Naive thymus-derived CD4-positive, alpha-beta T cell (primary cell): ENCODE measurements at places on chromosomes 6 and 20. TPM values are rescaled to one million over a fixed set of nuclear protein-coding genes. Genes with fewer than 3 reads are reported as not detected.

The LST1 gene
- total RNA-seq = 32.0 TPM

DNA sequence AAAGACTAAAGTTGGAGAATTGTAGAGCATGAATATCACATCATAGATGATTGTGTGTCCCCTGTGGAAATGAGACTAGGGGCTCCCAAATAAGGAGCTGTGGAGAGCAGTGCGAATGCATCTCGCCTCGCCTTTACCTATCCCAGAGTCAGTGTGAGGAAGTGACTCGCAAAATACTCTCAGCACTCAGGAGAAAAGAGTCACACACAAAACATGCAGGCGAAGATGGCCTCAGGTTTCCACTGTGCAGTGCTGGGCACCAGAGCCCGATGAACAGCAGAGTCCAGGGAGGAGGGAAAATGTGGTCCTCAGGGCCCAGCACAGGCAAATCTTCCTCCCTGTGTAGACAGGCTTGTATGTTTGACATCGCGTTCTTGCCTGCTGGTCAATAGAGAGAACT is 126.5 kb upstream of the AFDN start:
- peaks cover 23% of the 10 kb centered on the region for H3K4me1 ChIP-seq
- DNase-seq = no peak
- no peak overlapping the region for H3K4me3 ChIP-seq
- H3K27ac ChIP-seq = no peak overlapping the region

The TBC1D7 gene
- total RNA-seq = 14.8 TPM

- peak; percentile 49 for DNase-seq
- H3K4me1 ChIP-seq = no peaks in the 10 kb centered on the region
- no peaks in the 10 kb centered on the region for H3K27me3 ChIP-seq
These were observed 68.0 kb downstream of the PLAGL1 start for GRCh38 chr6:143940011-143940597.

The HLA-DMB gene
- total RNA-seq = 8.0 TPM

DNA sequence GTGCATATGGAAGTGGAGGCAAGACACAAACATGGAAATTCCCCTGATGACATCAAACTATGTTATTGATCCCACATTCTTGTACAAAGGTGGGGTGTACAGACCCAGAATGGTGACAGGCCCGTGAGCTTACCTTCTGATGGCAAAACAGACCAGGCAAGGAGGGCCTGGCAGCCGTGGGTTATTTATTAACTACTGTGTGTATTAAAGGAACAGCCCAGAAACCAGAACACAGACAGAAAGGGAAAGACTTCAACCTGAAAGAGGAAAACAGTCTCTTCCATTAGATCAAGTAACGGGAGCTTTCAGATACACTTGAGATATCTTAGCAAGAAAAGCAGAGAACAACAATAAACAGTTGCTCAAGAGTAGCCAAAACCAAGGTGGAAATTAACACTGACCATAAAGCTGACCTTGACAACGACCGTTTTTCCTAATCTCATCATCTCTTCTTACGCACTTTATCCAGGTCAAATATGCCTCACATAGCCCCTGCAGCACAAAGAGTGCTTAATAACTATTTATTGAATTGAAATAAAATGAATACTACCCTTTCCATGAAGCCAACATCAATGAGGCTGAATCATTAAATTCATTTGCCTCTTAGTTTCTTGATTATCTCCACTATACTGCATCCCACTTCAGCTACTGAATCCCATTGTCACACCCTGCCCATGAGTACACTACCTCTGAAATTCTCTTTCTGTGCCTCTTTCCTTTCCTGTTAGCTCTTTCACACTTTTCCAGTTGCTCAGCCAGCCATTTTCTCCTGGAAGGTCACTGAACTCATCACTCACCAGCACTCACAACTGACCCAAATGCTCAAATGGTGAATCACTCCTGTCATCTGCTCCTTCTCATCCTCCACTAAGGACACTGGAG is 67.4 kb downstream of the MOXD1 start:
- H3K36me3 ChIP-seq = no peaks in the 10 kb centered on the region
- no peak overlapping the region for H3K27ac ChIP-seq
- no peaks in the 10 kb centered on the region for H3K27me3 ChIP-seq
- no peak overlapping the region for H3K4me3 ChIP-seq

DNA sequence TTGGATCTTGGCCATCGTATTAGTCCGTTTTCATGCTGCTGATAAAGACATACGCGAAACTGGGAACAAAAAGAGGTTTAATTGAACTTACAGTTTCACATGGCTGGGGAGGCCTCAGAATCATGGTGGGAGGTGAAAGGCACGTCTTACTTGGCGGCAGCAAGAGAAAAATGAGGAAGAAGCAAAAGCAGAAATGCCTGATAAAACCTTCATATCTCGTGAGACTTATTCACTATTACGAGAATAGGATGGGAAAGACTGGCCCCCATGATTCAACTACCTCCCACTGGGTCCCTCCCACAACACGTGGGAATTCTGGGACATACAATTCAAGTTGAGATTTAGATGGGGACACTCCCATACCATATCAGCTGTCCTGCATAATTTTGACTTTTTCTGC is 20.1 kb upstream of the REPS1 start:
- H3K4me1 ChIP-seq = no peaks in the 10 kb centered on the region
- H3K27ac ChIP-seq = no peak overlapping the region
- no peaks in the 10 kb centered on the region for H3K36me3 ChIP-seq
- H3K27me3 ChIP-seq = no peaks in the 10 kb centered on the region

DNA sequence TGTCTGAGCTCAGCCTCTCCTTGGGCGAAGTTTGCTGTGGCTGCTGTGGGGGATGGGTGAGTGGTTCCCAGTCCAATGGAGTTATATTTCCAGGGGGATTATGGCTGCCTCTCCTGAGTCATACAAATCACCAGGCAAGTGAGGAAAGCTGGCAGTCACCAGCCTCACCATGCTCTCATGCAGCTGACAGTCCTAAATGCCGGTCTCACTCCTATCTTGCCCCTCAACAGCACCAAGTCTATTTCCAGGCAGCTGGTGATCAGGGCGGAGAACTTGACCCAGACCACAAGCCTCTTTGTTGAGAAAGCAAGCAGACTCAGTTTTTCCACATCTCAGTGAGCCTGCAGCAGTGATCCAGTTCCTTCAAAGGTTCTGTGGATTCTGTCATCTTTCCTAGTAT is 98.9 kb downstream of the TBC1D32 start:
- H3K27me3 ChIP-seq = no peaks in the 10 kb centered on the region
- DNase-seq = no peak
- peaks cover 6% of the 10 kb centered on the region for H3K36me3 ChIP-seq
- H3K27ac ChIP-seq = no peak overlapping the region
- no peak overlapping the region for H3K4me3 ChIP-seq
- H3K4me1 ChIP-seq = no peaks in the 10 kb centered on the region

The ADGRF4 gene
- total RNA-seq = not detected

GRCh38 chr6:156719395-156719719 is 57.8 kb upstream of the ARID1B start:
- H3K27ac ChIP-seq = peak overlapping the region; percentile 70
- no peaks in the 10 kb centered on the region for H3K27me3 ChIP-seq
- H3K4me1 ChIP-seq = peaks cover 6% of the 10 kb centered on the region
- DNase-seq = no peak

DNA sequence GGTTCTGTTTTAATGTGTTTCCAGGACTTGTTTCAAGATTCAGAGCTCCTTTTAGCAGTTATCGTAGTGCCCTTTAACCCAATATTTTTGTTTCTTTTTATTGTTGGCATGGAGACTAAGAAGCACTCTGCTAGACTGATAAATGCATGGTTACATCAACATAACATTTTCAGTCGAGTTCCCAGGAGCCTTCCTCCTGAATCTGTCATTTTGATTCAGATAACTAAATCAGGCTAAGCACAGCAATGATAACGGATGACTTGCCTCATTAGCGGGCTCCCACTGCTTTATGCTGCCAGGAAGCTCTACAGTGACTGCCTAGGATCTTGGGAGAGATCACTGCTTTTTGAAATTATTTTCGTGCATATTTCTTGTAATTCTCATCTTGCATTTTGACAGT is 772.8 kb upstream of the GJE1 start:
- H3K36me3 ChIP-seq = no peaks in the 10 kb centered on the region
- no peaks in the 10 kb centered on the region for H3K27me3 ChIP-seq
- no peaks in the 10 kb centered on the region for H3K4me1 ChIP-seq
- no peak for DNase-seq
- no peak overlapping the region for H3K4me3 ChIP-seq
- no peak overlapping the region for H3K27ac ChIP-seq

DNA sequence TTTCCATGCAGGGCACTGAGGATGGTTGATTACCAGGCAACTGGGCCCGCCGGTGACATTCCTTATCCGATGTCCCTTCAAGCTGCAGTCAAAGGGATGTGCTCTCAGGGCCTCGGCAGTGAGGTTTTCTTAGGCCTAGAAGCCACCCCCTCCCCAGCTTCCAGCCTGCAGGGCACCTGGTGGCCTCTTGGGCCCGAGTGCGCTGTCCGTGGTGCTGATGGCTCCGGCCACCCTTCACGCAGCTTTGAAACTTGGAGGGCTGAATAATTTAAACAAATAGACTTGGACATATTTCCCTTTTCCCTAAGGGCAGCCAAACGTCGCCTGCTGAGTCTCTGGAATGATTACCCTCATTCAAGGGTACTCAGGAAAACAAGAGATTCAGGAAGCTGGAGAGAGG is 8.9 kb upstream of the MLN start:
- no peak overlapping the region for H3K4me3 ChIP-seq
- H3K27me3 ChIP-seq = no peaks in the 10 kb centered on the region
- peak; percentile 61 for DNase-seq
- H3K4me1 ChIP-seq = peaks cover 7% of the 10 kb centered on the region
- H3K36me3 ChIP-seq = no peaks in the 10 kb centered on the region

- peak overlapping the region; percentile 68 for H3K4me3 ChIP-seq
- no peaks in the 10 kb centered on the region for H3K27me3 ChIP-seq
- peak overlapping the region; percentile 96 for H3K27ac ChIP-seq
- peak; percentile 48 for DNase-seq
- peaks cover 41% of the 10 kb centered on the region for H3K4me1 ChIP-seq
These were observed 417 bp downstream of the NFATC2 start for GRCh38 chr20:51542033-51542570.

DNA sequence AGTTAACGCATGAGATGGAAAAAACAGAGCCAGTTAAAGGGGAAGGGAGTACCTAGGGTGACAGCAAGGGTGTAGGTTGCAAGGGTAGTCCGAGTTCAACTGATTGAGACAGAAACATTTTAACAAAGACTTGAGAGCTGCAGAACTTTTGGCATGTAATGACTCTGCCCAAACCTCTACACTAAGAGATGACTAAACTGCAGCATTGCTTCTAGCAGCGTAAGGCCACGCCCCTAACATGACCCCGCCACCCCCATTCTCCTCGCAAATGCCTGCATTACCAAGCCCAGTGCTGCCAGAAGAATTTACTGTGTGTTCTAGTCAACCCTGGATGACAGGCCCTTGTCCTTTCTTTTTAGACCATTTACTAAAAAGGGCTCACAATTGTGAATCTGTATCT is 6.3 kb upstream of the HINT3 start:
- H3K27me3 ChIP-seq = no peaks in the 10 kb centered on the region
- H3K4me3 ChIP-seq = no peak overlapping the region
- no peak overlapping the region for H3K27ac ChIP-seq
- no peaks in the 10 kb centered on the region for H3K36me3 ChIP-seq
- no peak for DNase-seq
- no peaks in the 10 kb centered on the region for H3K4me1 ChIP-seq

The MANEA gene
- total RNA-seq = 12.2 TPM

The HTR1B gene
- not detected for total RNA-seq

The ZC3H12D gene
- total RNA-seq = 74.1 TPM

DNA sequence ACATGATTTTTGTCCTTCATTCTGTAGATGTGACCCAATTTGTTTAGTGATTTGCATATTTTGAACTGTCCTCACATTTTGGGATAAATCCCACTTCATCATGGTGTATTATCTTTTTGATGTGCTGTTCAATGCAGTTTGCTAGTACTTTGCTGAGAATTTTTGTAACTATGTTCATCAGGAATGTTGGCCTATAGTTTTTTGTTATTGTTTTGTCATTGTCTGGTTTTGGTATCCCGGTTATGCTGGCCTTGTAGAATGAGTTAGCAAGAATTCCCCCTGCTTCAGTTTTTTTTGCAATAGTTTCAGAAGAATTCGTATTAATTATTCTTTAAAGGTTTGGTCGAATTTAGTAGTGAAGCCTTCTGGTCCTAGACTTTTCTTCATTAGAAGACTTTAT is 11.9 kb downstream of the KIF25 start:
- no peak overlapping the region for H3K4me3 ChIP-seq
- H3K4me1 ChIP-seq = no peaks in the 10 kb centered on the region
- no peak for DNase-seq
- no peak overlapping the region for H3K27ac ChIP-seq

DNA sequence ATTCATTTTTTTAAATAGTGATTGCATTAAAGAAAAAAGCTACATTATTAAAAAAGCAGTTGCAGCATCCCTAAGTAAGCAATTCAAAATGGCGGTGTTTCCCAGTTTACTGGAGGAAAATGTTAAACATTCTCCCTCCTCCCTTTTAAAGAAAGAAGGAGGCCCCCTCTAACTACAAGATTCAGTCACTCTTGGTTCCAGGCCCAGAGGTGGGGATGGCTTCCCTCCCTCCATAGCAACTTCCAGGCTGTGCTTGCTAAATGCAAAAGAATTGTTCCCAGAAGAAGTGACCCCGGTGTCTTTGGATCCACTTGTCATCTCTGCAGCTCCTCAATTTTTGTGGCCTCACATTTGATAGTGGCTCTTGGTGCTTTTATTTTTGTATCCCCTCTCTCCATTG is 165.9 kb downstream of the SOBP start:
- H3K4me1 ChIP-seq = peaks cover 21% of the 10 kb centered on the region
- DNase-seq = no peak
- no peaks in the 10 kb centered on the region for H3K36me3 ChIP-seq
- no peaks in the 10 kb centered on the region for H3K27me3 ChIP-seq

DNA sequence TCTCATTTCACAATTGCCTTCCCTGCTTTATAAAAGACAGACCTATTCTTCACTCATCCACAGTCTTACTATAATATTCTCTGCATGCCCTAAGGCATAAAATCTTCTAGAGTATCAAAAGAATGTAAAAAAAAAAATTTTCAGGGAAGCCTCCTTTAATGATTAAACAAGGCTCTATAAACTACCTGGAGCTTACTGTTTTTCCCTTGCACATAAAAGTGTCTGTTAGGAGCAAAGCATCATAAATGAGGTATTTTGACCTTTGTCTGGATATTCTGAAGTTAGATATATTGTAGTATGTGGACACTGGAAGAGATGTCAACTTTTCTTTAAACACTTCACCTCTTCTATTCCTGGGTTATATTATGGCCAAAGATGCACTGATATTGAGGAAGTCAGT is 97.5 kb downstream of the ARHGAP18 start:
- H3K4me3 ChIP-seq = no peak overlapping the region
- H3K36me3 ChIP-seq = no peaks in the 10 kb centered on the region
- no peaks in the 10 kb centered on the region for H3K4me1 ChIP-seq
- no peaks in the 10 kb centered on the region for H3K27me3 ChIP-seq

GRCh38 chr6:142796571-142796970 is 148.4 kb downstream of the HIVEP2 start:
- no peaks in the 10 kb centered on the region for H3K4me1 ChIP-seq
- DNase-seq = no peak

The CCDC170 gene
- total RNA-seq = not detected

DNA sequence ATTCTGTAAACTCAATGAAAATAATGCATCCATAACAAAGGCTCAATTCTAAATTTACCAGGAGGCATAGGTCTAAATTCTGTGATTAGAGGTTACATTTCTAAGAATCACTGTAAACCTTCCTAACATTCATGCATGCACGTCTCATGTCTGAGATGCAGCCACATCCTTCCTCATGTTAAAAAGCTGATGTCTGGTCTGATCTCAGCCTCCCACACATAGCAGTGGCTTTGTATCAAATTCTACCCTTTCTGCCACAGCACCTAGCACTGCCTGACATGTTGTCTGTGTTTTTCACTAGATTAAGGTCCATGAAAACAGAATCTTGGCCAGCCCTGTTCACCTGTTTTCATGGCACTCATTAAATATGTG is 171.1 kb downstream of the WDR27 start:
- H3K4me1 ChIP-seq = peaks cover 15% of the 10 kb centered on the region
- peak; percentile 36 for DNase-seq
- no peak overlapping the region for H3K4me3 ChIP-seq
- no peaks in the 10 kb centered on the region for H3K36me3 ChIP-seq
- no peak overlapping the region for H3K27ac ChIP-seq
